ENCODE measurements at places on chromosomes 12 and 14. TPM values are rescaled to one million over a fixed set of nuclear protein-coding genes. Genes with fewer than 3 reads are reported as not detected.

- no peak overlapping the region for H3K4me3 ChIP-seq
- H3K27me3 ChIP-seq = no peaks in the 10 kb centered on the region
- no peaks in the 10 kb centered on the region for H3K4me1 ChIP-seq
- no peak overlapping the region for H3K27ac ChIP-seq
- H3K36me3 ChIP-seq = no peaks in the 10 kb centered on the region
These were observed 224.9 kb downstream of the NAV3 start for GRCh38 chr12:78055545-78055944.

- no peaks in the 10 kb centered on the region for H3K4me1 ChIP-seq
- no peak overlapping the region for H3K27ac ChIP-seq
- H3K27me3 ChIP-seq = no peaks in the 10 kb centered on the region
- no peaks in the 10 kb centered on the region for H3K36me3 ChIP-seq
- no peak for DNase-seq
These were observed 10.0 kb downstream of the BBOF1 start for GRCh38 chr14:74029136-74029535.

DNA sequence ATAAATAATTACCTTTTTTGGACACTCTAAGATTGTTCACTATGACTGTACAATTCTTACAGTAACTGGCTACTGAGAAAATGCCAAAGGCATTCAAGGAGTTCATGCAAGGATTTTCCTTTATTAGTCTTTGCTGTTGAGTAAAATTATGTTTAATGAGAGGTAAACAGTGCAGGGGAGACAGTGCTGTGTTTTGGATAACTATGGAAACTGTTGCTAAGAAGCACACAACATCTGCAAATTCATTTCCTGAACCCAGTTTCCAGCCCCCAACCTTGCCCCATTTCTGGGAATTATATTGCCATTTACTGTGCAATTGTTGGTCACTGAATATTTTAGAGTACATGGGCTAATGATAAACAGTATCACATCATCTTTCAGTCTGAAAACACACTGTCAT is 1005.8 kb downstream of the TRHDE start:
- no peaks in the 10 kb centered on the region for H3K36me3 ChIP-seq
- DNase-seq = no peak
- no peaks in the 10 kb centered on the region for H3K4me1 ChIP-seq
- no peak overlapping the region for H3K27ac ChIP-seq

DNA sequence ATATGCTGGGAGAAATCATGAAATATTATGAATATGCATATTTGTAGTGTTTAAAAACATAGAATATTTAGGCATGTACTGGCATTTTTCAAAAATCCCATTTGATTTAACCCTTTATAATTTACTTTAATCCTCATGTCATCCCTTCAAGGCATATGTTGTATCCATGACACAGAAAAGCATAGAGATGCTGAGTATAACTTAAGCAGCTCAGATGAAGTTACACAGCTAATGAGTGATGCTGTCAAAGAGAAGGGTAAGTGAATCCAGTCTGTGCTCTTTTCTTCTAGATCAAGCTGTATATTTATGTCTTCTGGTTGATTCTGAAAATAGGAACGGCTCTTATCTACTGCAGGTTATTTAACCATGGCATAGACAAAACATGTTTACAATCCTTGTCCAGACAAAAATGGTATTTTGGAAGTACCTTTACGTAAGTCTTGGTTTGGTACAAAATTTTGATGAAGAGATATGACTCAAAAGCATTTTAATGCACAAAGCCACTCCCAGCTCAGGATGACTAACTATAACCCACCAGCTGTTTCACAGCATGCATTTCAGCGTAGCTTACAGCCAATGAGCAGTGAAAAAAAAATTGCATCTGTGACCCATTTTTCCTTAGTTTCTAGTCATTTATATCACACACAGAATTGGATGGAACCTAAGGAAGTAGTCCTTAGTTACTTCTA is 201.7 kb downstream of the STXBP6 start:
- no peak overlapping the region for H3K27ac ChIP-seq
- DNase-seq = no peak
- H3K27me3 ChIP-seq = peaks cover 4% of the 10 kb centered on the region
- H3K4me1 ChIP-seq = no peaks in the 10 kb centered on the region
- no peaks in the 10 kb centered on the region for H3K36me3 ChIP-seq

DNA sequence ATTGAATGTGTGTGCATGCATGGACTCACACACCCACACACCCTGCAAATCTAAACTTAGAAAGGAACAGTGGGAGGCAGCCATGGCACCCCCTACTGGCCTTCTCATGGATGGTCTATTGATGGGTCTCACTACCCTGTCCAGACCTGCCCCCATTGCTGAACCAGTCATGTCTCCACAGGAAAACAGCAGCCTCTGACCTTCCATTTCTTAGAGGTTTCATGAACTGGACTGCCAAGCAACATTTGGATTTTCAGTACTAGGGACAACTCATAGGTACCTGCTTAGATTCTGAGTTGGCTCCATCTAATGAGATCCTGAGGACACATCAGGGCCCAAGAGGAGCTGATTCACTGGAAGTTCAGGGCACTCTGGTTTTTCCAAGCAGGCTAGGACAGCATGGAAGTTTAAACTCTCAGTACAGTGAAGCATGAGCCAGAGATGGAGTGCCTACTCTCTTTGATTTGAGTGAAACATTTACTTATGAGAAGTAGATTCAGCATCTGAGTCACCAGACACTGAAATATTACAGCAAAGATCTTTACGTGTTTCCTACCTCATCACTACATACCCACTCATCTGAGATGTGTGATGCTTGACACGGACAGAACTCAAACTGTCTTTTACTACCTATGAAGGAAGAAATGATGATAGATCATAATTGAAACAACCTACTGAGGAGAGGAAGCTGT is 98.9 kb upstream of the PLEKHG7 start:
- H3K4me1 ChIP-seq = no peaks in the 10 kb centered on the region
- H3K36me3 ChIP-seq = no peaks in the 10 kb centered on the region
- no peak for DNase-seq
- H3K4me3 ChIP-seq = no peak overlapping the region
- no peaks in the 10 kb centered on the region for H3K27me3 ChIP-seq
- H3K27ac ChIP-seq = no peak overlapping the region

Gene RHOJ
- not detected for total RNA-seq
